ENCODE measurements at places on chromosomes 7 and 10. TPM values are rescaled to one million over a fixed set of nuclear protein-coding genes. Genes with fewer than 3 reads are reported as not detected.

DNA sequence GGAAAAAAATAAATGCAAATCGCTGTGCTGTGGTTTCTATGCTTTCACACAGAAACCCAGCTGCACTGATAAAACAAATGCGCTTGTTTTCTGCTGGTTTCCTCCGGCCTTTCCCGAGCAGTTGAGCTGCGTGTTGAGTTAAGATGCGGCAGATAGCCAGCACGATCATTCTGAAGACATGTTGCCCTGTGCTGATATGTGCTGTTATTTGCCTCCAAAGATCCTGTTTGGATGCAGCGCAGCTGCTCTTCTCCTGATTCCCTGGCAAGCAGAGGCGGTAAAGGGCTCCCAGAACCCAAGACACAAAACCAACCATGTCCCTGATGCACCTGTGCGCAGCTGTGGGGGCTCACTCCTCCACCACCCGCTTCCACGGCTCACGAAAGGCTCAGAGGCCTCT, 225.4 kb downstream of the PAXIP1 start:
- no peak for DNase-seq

GRCh38 chr7:105204953-105205352, 183.8 kb downstream of the SRPK2 start:
- no peak for DNase-seq

- DNase-seq: no peak
These were observed 634.8 kb upstream of the GRM3 start for GRCh38 chr7:86008898-86009297.

DNA sequence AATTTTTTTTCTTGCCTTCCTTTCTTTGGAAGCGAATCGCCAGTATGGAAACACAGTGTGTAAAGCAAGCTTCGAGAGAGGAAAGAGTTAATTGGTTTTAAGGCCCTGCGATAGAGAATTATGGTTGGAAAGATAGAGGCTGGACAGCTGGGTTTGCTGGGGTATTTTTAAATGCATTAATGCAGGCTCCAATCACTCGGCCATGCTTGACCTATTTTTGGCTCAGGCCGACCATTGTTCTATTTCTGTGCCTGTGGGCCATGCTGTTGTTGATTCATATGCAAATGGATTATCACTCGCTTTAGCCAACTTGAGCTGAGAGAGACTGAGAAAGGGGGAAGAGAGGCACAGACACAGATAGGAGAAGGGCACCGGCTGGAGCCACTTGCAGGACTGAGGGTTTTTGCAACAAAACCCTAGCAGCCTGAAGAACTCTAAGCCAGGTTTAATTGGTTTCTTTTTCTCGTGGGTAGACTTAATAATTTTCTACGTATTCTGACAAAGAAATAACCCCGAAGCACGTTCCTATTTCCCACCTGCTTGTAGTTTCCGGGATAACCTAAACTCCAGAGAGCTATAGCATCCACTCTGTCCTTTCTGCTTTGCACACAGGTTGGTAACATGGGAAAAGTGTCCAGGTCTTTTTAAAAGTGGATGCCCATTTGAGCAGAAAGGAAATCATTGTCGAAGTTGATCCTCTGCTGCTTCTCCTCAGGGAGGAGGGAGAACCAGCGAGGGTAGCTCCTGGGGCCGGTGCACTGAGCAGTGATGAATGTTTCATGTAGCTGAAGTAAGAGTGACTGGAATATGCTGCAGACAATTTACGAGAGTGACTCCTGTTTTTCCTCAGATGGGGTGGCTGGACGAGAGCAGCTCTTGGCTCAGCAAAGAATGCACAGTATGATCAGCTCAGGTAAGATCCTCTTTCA, at the start of gene HDAC9:
TSS of gene HDAC9 (plus strand) at position 338 of the 929 bp plus-strand sequence. CDS start at position 892, 554 bp downstream.
- DNase-seq: no peak

Gene TFEC
- polyA plus RNA-seq: 2.0 TPM
